Activated T-cell treated with anti-CD3 and anti-CD28 coated beads for 4 hours (primary cell): ENCODE measurements at places on chromosomes 11 and 22.

DNA sequence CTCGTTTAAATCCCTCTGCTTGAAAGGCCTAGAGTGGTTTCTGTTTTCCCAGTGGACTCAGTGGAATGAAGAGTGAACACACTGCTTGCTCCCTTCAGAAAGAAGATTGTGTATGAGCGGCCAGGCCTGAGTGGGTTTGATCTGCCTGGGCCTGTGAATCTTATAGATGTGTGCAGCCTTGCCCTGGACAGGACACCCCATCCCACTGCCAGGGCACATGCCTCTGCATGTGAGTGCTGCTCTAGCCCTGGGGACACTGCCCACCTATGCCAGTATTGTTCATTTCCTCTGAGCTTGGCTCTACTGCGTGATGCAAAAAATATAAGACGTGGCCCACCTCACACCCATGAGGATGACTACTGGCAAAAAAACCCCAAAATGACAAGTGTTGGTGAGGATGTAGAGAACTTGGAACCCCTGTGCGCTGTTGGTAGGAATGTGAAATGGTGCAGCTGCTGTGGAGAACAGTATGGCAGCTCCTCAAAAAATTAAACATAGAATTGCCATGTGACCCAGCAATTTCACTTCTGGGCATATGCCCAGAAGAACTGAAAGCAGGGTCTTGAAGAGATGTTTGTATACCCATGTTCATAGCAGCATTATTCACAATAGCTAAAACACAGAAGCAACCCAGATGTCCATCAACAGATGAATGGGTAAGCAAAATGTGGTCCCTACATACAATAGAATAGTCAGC, 27.3 kb upstream of the NECTIN1 start:
- no peak for DNase-seq

DNA sequence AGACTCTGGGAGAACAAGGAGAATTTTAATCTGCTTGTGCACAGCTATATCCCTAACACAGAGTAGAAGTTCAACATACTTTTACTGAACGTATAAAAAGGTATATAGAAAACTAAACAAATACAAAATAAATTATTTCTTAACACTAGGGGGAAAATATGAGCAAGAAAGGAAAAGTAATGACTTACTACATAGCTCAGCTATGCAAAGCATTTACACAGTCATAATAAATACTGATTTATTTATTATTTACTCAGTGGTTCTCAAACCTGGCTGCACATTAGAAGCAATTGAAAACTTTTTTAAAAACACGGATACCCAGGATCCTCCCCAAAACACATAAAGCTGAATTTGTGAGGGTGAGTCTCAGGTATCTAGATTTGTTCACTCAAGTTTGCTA, 182.5 kb downstream of the TTC28 start:
- no peak for DNase-seq

- peak; percentile 85 for DNase-seq
These were observed 6.9 kb downstream of the CDC42EP1 start for GRCh38 chr22:37566903-37567798.

- DNase-seq = no peak
These were observed 15.7 kb downstream of the PLAAT3 start for GRCh38 chr11:63598556-63598955.

- DNase-seq = no peak
These were observed 43.6 kb upstream of the CD5 start for GRCh38 chr11:61058583-61059259.

GRCh38 chr11:88814076-88814475, 251.7 kb downstream of the GRM5 start:
- DNase-seq = no peak

DNA sequence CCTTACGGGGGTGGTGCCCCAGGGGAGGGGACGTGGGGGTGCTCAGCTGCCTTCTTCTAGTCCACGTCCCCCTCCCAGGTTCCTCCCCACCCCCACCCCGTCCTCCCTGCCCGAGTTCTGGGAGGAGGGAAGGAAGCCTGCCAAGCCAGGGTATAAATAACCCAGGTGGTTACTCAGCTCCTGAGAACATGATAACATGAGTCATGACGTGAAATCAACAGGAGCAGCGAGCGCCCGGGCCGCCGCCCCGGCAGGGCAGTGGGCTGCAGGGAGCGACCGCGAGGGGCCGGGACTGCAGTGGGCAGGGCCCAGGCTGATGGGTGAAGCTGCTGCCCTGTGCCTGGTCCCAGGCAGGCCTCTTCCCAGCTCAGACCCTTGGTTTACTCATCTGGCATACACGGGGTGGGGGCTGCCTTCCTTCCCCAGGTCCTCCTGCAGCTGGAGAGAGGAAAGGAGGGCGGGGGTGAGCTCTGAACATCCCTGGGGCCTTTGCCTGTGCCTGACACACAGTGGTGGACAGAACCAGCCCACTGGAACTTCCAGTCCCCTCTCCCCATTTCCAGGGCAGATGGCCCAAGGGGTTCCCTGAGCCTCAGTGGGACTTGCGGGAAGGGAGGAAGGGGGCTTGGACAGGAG, 8.8 kb upstream of the PDGFB start:
- no peak for DNase-seq

DNA sequence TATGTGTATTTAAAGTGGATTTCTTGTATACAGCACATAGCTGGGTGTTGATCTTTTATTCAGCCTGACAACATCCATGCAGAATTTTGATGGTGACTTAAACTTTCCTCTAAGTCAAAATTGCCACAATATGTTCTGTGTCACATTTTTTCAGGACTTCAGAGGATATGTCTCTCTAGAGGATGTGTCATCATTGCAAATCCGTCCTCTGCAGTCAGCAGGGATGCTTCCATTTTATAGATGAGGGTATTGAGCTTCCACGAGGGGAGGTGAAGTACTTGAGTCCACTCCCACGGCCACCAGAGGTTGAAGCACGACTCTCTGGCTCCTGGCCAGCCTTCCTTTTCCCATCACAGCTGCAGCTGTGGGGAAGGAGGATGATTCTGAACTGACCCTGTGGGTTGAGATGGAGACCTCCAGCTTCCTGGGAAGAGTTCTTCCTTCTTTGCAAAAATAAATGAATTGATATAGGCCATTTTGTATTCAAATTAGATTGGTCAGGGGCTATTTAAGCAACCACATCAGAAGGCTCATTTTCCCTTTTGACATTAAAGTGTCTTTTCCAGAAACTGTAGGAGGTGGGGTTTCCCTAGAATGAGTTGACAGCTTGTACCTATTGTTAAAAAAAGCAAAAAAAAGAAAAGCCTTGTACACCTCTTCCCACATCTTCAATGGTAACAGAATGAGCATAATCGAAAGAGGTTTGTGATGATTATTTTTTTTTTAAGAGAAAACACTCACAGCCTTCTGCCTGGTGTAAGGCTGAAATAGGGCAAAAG, 55.2 kb upstream of the MYEOV start:
- DNase-seq = no peak

- DNase-seq = no peak
These were observed 32.4 kb downstream of the SPECC1L start for GRCh38 chr22:24303007-24303406.

DNA sequence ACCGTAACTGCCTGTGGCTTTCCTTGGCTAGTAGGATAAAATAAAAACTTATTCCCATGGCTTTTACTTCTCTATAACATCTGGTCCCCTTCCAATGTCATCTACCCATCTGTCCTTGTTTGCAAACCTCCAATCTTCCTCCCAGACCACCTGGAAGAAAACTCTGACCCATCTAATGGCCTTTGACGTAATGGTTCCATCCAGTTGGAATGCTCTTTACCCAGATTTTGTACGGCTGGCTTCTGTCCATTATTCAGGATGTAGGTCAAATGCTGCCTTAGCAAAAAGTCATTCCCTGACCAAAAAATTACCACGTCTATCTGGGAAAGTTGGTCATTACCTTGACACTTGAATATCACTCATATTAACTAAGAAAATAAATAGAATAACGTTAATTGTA, 577.9 kb upstream of the ANO5 start:
- no peak for DNase-seq

DNA sequence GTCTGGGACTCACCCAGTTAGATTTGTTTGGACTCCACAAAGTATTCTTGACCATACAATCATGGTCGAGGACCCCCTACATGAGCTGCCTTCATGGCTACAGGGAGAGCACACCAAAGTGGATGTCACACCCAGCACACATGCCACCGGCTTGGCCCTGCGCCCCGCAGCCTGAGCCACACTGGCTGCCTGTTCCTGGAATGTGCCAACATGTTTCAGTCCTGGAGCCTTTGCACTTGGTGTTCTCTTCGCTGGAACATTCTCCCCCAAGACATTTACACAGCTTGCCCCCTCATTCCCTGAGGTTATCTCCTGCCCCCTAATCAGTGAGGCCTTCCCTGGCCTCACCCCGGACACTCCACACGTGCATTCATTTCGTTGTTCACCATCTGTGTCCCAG, 46.0 kb downstream of the PPARA start:
- DNase-seq = no peak

GRCh38 chr11:96203567-96204365, 139.2 kb downstream of the MAML2 start:
- DNase-seq = no peak

GRCh38 chr11:1967641-1968225, 20.6 kb downstream of the MRPL23 start:
- no peak for DNase-seq

DNA sequence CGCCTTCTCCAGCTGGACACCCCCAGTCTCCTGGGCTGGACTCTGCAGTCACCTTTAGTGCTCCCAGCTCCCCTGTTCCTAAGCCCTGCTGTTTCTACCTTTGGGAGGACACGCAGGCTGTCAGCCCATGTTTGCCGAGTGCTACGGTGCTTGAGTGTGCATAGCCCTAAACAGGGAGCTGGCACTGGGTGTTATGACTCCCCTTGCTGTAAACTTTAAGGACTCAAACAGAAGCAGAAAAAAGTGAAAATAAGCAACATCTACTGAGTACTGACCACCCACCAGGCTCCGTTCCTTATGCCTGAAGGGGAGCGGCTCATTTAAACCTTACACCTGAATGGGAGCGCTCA, 7.3 kb upstream of the APOBEC3B start:
- DNase-seq = no peak

DNA sequence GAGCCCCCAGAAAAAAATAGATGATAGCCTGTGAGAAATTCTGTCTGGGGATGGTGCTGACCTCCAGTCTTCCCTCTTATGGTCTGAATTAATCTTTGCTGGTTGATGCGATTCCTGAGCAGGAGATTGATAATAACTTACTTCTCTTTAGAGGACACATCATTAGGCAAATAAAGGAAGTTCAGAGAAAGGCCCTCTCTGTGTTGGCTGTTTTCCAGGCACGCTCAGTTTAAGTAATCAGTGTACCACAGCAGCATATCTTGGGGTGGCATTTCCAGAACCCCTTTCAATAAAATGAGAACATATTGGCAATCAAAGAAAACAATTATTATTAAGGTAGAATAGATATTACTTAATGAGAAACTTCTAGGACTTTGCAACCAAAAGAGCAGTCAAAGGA, 1129.3 kb upstream of the RAG2 start:
- DNase-seq = no peak

- no peak for DNase-seq
These were observed 65.6 kb downstream of the SHANK2 start for GRCh38 chr11:71186806-71187205.

DNA sequence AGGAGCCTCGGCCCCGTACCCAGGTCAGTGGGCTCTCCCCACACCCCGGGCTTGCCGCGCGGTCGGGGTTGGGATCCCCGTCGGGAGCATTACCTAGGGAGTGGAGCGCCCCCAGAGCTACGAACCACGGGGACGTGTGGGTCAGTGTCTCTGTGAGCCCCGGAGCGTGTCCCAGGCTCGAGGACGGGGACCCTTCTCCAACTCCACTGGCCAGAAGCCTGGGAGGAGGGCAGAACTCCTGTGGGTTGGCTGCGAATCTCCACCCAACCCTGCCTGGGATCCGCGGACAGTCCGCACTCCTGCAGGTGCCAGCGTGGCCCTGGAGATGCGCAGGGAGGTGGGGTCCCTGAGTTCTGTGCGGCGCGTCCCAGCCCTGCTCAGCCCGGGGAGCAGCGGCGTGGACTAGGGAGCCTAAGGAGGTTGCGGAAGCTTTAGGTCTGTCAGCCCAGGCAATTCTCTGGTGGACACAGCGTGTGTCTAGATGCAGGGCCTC, 346 bp downstream of the PPFIBP2 start:
- DNase-seq = no peak

DNA sequence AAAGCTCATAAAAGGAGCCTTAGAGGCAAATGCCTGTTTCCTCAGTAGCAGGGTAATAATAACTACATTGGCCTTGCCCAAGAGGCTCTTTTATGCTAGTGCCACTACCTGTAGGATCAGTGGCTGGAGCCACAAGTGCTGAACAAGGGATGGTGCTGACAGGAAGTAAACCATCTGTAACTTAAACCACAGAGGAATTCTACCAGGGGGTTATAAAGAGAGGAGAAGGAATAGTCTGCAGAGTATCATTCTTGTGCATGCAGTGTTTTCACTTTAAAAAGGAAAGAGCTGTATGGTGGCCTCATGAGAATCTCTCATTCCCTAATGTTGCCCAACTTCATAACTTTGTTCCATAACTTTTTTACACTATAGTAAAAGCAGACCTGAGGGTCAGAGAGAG, 168.1 kb downstream of the DBX1 start:
- DNase-seq = no peak

DNA sequence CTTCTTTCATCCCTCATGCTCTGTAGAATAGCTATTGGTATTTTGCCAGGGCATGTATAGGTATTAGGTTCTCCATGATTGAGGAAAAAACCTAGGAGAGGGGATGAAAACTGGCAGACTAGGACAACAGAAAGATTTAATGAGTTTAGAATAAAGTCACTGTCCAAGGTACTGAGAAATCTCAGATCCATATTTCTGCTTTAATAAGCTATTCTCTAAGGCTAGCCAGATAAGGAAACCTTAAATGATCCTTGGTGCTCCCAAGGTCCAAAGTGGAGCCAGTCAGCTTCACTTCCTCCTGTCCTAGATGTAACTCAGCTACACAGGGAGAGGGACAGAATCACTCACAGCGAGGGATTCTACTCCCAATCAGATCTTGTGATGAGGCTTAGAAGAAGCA, 13.7 kb upstream of the CSNK2A3 start:
- DNase-seq = no peak

DNA sequence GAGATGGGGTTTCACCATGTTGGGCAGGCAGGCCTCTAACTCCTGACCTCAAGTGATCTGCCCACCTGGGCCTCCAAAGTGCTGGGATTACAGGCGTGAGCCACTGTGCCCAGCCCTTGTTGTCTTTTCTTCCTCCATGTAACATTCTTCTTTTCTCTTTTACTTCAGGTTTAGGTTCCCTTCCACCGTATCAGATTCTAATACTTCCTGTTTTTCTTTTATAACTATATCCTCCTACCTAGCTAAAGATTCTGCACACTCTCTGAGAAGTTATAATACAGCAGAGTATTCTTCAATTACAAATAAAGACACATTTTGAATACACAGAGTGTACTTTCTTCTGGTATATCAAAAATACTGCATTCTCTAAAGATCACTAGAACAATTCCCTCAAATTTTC, 33.2 kb upstream of the GAB2 start:
- no peak for DNase-seq

GRCh38 chr11:22730319-22730718, 63.9 kb downstream of the GAS2 start:
- no peak for DNase-seq

GRCh38 chr11:16049611-16050010, 306.7 kb downstream of the SOX6 start:
- DNase-seq = no peak
